ENCODE measurements at places on chromosomes 11 and 22.

GRCh38 chr11:120293038-120293800 lies 31.9 kb upstream of the TLCD5 start:
- no peak for DNase-seq

DNA sequence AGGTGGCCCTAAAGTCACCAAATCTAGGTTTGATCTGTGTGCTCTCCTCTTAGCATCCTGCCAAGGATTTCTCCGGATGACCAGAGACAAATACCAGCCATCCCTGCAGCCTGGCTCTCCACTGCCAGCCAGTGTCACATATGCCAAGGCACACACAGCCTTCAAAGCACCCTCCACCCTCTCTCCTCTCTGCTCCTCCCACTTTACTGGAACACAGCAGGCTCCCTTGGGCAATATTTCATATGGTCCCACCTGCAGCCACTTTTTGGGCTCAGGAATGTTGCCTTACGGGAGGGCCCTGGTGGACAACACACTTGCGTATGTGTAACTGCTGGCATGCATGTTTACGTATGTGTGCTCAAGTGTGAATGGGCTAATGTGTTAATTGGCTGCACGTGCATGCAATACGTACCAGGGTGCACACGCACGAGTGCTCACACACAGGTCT lies 183.9 kb downstream of the CEP164 start:
- DNase-seq: no peak

GRCh38 chr11:19110295-19110694 lies 6.7 kb upstream of the ZDHHC13 start:
- DNase-seq: no peak

- peak; percentile 74 for DNase-seq
These were observed 16.0 kb downstream of the TRPM5 start for GRCh38 chr11:2428322-2428795.
